Activated CD4-positive, CD25-positive, alpha-beta regulatory T cell treated with anti-CD3 and anti-CD28 coated beads, Interleukin-2, amount 50 U/mL, for 16 hours (primary cell): ENCODE measurements at places on chromosomes 1 and 21.

DNA sequence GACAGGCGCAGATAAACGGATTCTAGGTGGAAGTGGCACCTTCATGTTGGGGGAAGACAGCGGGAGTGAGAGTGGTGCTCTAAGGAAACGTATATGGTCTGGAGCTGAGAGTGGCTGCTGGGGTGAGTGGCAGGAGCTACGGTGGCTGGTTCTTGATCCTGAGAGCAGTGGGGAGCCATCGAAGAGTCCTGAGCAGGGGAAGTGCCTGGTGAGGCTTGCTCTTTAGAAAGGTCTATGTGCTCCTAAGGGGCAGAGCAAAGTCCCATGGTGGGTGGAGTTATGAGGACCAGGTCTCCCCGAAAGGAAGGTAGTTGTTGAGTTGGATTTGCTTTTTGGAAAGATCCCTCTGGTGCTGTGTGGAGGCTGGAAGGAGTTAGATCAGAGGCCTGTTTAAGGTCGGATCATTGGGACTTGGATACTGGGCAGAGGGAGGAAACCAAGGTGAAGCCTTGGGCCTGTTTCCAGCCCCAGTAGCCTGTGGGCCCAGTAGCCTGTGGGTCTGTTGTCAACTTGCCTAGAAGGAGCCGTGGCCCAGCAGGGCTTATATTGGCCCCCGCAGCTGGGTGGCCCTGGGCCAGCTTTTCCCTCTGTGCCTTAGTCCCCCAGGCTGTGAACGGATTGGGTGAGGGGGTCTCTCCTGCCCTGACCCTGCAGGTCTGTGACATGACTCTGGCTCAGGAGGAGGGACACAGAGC is 33.0 kb downstream of the ACOT11 start:
- DNase-seq: no peak

DNA sequence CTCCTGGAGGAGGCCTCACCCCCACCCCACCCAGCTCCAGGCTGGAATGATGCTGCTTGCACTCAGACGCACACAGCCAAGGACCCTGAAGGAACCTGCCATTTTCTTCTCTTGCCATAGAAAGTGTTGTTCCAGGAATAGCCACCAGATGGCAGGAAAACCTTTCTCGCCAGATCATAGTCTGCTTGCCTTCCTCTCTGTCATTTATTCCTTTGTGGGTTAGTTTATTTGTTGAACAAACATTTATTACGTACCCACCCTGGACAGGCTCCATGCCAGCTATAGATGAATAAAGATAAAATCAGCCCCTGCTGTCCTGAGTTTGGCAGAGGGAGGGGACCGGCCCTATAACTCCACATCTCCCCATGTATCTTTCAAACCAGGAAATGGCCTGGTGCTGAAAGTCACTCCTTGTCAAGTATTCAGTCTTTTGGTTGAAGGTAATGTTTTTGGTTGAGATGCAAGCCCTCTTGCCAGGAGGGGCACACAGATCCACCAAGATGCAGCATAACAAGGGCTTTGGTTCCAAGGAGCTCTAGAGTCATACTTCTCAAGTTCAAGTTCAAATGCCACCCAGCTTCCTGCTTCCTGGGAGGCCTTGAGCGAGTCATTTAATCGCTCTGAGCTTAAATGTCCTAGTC is 7.0 kb upstream of the KCNC4 start:
- peak; percentile 48 for DNase-seq

- DNase-seq: no peak
Measured at GRCh38 chr1:239657291-239657690, 270.9 kb downstream of the CHRM3 start.

DNA sequence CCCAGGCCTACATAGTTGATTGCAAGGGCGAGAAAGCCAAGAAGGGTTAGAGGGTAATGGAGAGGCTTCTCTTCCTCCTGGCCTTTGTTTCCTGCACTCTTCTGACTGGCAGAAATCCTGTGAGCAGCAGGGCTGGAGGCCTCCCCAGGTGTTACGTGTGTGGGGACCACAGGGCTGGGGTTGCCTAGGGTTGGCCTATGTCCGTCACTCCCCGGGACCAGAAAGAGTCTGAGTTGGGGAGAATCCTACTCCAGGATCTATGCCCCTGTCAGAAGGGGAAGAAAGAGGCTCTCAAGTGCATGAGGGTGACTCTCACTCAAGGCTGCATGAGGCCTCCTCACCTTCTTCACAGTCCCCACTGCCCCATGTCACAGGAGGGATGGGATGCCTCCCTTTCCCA is 38.5 kb downstream of the IGFN1 start:
- DNase-seq: no peak

- no peak for DNase-seq
Measured at GRCh38 chr1:11426617-11427016, 52.3 kb upstream of the DISP3 start.
